Activated T-helper 17 cell treated with anti-CD3 and anti-CD28 coated beads, Interleukin-2, amount 50 U/mL, for 72 hours (primary cell): ENCODE measurements at places on chromosomes 11 and 22.

DNA sequence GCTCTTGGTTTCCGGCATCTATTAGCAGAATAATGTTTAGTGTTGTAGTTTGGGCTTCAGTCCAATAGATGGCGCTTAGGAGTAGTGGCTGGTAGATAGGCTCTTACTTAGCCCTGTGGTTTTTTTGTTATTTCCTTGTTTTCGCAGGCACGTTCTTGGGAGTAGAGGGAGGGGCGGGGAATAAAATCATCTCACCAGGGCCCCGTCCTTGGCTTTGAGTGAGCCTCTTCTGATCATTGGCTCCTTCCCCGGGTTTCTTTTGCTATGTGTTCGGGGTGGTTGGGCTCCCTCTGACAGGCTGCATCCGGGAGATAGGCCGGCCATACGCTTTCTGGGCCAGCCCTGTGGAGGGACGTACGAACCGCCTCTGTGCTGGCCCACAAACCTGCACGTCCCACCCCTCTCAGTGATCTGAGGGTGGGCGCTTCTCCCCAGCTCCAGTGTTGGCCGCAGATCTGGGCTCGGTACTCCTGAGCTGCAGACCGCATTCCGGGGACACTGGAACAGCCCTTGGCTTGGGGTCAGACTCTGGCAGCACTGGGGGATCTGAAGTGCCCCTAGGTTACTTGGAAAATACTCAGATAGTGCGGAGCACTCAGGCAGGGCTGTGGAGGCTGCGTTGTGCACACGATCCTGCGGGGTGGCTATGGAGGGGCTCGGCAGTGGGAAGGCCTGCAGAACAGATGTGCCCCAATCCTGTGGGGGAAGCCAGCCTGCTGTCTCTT is 217.0 kb downstream of the DYNC2H1 start:
- peak; percentile 79 for ATAC-seq
- peak overlapping the region; percentile 21 for H3K4me3 ChIP-seq
- no peaks in the 10 kb centered on the region for H3K36me3 ChIP-seq
- H3K27ac ChIP-seq = peak overlapping the region; percentile 6

GRCh38 chr11:121161349-121161917 is 60.4 kb downstream of the TECTA start:
- H3K36me3 ChIP-seq = no peaks in the 10 kb centered on the region
- no peak for ATAC-seq
- no peak overlapping the region for H3K27ac ChIP-seq
- H3K27me3 ChIP-seq = peaks cover 3% of the 10 kb centered on the region

DNA sequence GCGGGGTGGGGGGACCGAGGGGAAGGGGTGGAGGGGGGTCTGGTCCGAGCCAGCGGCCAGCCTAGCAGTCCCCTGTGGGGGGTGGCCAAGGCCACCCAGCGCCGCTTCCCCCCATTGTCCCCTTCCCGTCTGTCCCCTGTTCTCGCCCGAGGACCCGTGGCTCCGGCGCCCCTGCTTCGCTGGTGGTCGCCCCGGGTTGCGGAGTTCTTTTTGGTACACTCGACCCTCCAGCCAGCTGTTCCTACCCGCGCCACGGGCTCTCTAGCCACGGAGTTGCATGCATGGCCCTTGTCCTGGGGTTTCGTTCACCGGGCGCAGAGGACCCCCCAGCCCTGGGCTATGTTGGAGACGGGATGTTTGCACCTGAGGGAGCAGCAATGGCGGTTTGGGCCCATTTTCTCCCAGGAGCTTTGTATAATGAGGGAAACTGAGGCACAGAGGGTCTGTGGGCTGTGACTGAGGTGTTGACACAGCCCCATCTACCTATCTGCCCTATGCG is 489 bp downstream of the RNF214 start:
- H3K27me3 ChIP-seq = no peaks in the 10 kb centered on the region
- H3K27ac ChIP-seq = peak overlapping the region; percentile 87
- H3K36me3 ChIP-seq = peaks cover 42% of the 10 kb centered on the region
- no peak for ATAC-seq
- peak overlapping the region; percentile 89 for H3K4me3 ChIP-seq

DNA sequence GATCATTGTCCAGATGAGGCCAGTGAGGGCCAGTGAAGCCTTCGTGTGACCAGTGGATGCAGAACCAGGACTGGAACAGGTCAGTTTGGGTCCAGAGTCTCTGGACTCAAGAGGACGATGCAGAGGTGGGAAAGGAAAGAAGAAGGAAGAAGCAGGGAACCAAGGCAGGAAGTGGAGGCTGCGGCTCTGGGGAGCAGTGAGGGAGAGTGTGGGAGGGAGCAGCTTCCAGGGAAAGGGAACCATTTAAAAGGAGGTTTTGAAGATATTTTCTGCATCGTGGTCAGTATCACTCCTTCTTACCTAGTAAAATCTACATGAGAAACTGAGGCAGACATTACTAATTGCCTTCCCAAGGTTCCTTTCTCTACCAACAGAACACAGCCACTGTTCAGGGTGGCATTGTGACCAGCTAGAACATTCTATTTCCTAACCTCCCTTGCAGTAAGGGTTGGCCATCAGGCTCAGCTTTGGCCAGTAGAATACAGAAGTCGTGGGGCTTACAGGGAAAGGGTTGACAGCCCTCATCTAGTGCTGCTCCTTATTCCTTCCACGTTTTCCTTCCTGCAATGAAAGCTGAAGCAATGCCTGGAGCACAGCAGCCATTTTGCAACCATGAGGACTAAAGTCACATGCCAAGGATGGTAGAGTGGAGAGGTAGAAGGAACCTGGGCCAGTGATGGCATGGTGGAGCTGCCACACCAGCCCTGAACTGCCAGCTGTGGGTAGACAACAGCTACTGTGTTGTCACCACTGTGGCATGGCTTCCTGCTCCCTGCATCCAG is 29.1 kb upstream of the LINC01488 start:
- no peak overlapping the region for H3K27ac ChIP-seq
- H3K4me1 ChIP-seq = no peaks in the 10 kb centered on the region
- no peak for ATAC-seq
- H3K4me3 ChIP-seq = no peak overlapping the region
- H3K27me3 ChIP-seq = peaks cover 11% of the 10 kb centered on the region

DNA sequence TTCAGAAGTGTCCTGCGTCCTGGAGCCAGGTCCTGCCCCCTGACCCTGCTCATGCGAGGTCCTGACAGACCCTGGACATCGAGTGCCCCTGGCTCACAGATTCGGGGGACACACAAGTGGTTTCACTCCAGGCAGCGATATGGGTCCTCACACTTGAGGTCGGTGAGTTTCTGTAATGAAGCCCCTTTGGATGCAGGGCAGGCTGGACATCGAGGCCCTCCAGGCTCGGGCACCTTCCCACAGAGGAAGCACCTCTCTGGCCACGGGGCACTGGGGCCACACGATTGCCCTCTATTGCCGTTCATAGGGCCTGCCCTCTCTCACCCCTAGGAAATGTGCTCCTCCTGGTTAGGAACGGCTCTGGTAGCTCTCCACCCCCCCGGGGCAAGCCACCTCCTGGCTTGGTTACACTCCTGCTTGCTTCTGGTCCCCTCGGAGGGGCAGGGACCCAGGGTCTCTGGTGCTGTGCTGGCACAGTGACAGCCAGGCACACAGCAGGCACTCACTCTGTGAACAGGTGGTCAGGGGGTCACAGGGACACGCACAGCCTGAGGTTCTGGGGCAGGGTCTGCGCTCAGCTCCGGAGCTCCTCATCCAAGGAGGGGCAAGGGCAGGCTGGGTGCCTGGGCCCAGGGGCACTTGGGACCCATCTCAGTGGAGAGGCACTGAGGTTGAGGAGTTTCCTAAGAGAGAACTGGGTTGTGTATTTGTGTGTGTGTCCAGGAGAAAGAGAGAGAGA is 907.7 kb downstream of the BRD1 start:
- ATAC-seq = no peak
- no peaks in the 10 kb centered on the region for H3K36me3 ChIP-seq
- H3K27ac ChIP-seq = no peak overlapping the region
- H3K27me3 ChIP-seq = peaks cover 28% of the 10 kb centered on the region
- H3K4me1 ChIP-seq = no peaks in the 10 kb centered on the region

DNA sequence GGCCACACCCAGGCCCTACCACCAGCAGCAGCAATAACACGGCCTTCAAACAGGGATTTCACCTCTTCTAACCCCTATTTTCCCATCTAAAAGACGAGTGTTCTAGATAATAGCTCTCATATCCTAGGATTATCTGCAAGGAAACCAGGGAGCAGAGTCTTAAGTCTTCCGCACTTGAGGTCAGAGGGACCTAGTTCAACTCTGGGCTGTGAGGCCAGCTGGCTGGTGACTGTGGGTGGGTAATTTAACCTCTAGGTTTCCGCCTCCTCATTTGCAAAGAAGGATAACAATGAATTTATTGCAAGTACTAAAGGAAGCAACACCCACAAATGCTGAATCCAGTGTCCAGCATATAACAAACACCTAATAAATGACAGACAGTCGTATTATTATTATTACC is 70.1 kb downstream of the LARGE1 start:
- no peaks in the 10 kb centered on the region for H3K27me3 ChIP-seq
- no peak overlapping the region for H3K4me3 ChIP-seq
- H3K4me1 ChIP-seq = peaks cover 18% of the 10 kb centered on the region
- H3K36me3 ChIP-seq = no peaks in the 10 kb centered on the region
- ATAC-seq = no peak
- no peak overlapping the region for H3K27ac ChIP-seq

DNA sequence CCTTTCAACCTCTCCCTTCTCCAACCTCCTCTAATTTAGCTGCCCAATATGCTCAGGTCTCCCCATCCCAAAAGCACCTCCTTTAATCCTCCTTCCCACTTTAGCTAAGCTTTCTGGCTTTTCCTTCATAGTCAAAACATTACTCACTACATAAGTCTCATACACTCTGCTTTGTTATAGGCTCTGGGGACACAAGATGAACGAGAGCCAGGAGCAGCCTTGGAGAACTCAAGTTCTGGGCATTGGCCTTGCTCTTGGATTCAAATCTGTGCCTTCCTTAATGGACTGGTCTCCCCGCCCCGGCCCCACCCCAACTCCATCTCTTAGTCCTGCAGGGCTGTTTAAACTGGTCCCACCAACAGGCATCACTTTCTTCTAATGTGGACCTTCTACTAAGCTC is 11.4 kb upstream of the HPX start:
- ATAC-seq = no peak
- no peaks in the 10 kb centered on the region for H3K4me1 ChIP-seq
- H3K36me3 ChIP-seq = peaks cover 11% of the 10 kb centered on the region
